Foreskin melanocyte (primary cell): ENCODE measurements at places on chromosomes 11 and 22.

DNA sequence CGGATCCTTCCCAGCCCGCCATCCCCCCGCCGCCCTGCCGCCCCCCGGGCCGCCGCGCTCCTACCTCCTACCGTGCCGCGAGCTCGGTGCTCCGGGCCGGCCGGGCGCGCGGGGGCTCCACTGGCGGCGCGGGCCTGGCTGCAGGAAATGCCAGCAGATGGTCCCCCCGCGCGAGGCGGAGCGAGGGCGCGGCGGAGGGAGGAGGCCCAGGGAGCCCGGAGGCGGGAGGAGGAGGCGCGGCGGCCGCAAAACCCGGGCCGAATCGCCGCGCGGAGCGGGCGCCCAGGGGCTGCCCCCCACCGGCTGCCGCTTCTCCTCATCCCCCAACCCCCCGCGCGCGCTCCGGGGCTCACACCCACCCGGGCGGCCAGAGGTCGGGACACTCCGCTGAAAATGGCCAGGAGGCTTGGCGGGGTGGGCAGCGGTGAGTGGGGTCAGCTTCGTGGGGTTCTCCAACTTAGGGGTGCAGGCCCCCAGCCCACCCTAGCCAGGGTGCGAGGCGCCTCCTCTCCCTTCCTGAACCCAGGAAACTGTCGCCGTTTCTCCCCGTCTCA, at the start of gene OSBPL5:
OSBPL5 (minus strand) TSS at position 159 of the 554 bp plus-strand sequence. CDS start 36,162 bp downstream, outside the sequence.
- DNase-seq = peak; percentile 42

DNA sequence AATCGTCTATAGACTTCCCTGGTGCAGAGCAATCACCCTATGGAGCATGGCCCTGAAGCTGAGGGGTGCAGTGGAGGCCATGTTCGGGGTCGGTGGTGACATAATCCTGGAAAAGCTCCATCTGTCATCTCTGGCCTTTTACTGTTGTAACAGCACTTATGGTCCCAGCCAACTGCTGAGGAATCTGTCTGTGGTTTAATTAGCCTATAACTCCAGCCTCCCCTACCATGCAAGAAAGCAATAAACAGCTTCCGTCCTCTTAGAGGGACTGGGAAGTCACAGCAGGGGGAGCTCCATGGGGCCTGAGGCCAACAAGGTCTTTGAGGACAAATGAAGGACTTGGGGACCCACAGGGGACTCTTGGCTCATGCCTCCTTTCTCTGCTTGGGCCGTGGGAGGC, 159.1 kb upstream of the NECTIN1 start:
- no peak for DNase-seq

DNA sequence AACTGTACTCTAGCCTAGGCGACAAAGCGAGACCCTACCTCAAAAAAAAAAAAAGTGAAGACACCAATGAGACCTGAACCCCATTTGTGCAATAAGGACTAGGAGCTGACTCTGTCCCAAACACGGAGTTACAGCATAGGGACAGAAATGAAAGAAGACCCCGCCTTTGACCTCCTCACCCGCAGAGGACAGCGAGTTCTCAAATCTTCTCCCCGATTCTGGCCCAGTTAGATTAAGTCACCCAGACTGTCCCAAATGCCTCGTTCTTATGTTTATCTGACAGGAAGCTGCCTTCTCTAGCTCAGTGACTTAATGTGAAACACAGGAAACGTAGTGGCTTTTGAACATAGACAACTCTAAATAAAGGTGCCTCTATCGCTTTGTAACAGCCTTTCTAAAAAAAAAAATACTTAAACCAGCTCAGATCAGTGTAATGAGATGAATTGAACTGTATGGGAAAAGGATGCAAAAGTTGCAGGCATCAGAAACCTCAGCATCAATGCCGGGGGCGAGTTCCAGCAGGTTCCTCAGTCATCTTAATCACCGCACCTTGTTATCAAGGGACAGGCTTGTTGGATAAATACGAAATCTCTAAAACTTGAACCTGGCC, 10.6 kb downstream of the MYH9 start:
- no peak for DNase-seq

DNA sequence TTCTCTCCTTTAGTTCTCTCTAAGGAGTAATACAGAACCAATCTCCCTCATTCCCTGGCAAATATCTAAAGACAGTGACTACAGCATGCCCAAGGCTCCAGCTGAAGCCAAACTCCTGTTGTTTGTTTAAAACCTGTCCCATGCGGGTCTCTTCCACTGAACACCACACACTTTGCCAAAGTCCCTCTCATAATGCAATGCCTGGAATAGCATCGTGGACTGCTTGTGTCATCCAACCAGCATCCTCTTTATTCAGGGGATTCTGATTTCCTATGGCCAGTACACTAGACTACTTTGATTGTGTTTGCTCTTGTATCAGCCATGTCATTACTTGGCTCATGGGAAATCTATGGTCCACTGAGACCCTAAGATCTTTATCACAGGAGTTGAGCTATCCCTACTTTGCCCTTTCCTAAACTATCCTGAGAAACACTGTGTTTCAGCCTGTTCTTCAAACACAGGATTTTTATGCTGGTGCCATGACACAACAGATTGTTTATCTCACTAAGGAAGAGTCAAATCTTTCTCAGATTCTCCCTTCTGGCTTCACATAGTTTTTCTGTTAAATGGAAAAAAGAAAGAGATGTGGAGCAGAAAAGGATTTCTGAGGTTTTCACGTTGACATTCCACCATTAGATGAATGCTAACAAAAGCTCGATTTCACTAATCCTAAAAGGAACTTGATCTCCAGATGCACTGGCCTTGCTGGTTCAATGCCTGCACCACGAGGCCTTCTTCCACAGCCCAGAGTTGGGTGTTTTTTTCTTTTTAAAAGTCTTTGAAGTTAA, 15.9 kb upstream of the IRAG1 start:
- DNase-seq = no peak

GRCh38 chr11:117456027-117456720, 128.5 kb downstream of the CEP164 start:
- DNase-seq = no peak
